ENCODE measurements at places on chromosomes 2 and 18.

- no peak for DNase-seq
These were observed 59.6 kb upstream of the LINC00305 start for GRCh38 chr18:64208516-64208915.

GRCh38 chr2:224952936-224953657 lies 89.2 kb downstream of the DOCK10 start:
- DNase-seq = no peak

GRCh38 chr2:160375802-160376469 lies 117.7 kb downstream of the RBMS1 start:
- DNase-seq = no peak

GRCh38 chr2:165568361-165568760 lies 98.9 kb downstream of the CSRNP3 start:
- no peak for DNase-seq

- no peak for DNase-seq
These were observed 14.6 kb downstream of the TMSB10 start for GRCh38 chr2:84919885-84920580.

DNA sequence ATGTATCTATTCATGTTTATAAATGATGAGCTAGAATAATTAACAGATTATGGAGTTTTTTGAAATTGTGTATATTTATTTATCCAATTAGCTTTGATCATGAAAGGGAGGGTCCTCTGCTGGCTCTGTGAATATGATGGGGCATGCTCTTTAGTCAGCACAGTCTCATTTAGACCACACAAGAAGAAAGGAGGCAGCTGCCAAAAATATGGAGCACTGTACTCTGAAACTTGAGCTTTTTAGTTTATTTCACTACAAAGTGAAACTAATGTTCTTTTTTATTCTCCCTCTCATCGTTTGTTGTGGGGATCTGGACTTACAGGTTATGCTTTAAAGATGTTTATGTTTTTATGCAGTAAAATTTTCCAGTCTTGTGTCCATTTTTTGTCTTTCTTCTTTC lies 266.9 kb upstream of the GULP1 start:
- no peak for DNase-seq

- DNase-seq = no peak
These were observed 33.3 kb downstream of the ANTXR1 start for GRCh38 chr2:69046221-69046662.

- no peak for DNase-seq
These were observed 46.5 kb downstream of the UNC50 start for GRCh38 chr2:98654699-98655495.

DNA sequence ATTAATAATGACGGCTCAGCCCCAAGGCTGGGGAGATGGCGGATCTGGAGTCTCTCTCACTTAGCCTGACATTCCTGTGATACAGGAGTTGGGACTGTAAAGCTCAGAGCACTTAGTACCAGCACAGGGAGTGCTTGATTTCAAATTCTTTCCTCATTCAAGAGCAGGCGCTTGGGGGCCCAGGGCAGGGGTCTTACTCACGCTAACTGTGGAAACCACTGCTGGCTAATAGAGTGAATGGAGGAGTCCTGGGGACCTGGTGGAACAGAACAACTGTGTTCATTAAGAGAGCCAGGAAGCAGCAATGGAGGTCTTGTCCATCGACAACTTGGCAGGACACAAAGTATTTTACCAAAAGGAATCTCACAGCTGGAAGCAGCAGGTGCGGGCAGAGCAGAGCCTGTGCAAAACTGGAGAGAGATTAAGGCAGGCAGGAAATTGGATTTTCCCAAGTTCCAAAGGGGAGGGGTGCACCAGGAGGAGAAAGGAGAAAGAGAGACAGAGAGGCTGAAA lies 358.9 kb downstream of the TNS1 start:
- DNase-seq = no peak

DNA sequence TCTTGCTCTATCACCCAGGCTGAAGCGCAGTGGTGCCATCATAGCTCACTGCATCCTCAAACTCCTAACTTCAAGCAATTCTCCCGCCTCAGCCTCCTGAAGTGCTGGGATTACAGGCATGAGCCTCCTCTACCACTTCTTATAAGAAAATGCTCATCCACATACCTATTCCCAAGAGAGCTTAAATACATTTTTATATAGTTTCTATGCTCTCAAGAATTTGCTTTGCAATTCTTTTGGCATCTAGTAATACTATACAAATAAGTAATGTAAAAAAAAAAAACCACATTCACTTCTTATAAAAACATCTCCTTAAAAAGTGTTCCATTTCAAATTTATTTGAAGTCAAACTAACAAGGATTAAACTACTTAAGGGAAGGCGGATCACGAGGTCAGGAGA lies 197.3 kb downstream of the DNAH7 start:
- DNase-seq = no peak

GRCh38 chr2:237996021-237996593 lies 29.3 kb downstream of the UBE2F start:
- DNase-seq = no peak

DNA sequence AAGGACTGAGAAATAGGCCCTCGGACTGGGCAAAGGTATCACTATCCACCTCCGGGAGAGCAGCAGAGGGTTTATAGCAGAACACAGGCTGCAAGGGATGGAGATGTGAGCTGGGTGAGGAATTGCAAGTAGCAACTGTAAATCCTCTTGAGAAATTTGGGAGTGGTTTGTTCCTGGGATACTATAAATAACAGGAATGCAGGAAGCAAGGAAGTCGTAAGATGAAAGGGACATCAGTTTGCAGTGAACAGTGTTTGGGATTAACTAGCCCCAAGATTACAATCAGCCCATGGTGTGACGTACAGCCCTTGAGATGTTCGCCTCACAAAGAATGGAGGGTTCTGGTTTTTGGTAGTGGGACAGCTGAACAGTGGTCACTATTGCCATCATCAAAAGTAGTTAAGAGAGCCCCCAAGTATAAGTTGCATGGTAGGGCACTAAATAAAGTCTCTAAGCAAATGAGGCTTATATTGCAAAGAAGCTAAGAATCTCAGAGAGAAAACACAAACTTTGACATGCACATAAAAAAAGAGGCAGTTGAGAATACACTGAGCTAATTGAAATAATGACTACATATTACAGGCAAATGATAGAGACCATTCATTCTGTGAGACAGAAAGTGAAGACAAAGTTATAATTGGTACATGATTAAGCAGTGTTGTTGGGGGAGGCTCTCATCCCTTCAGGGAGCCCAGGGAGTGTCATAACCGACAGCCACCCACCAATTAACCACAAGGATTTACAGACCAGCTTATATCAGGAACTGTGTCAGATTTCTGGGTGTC lies 362.5 kb upstream of the ACVR2A start:
- DNase-seq = no peak

GRCh38 chr2:68743531-68743930 lies 8.9 kb downstream of the ARHGAP25 start:
- no peak for DNase-seq

DNA sequence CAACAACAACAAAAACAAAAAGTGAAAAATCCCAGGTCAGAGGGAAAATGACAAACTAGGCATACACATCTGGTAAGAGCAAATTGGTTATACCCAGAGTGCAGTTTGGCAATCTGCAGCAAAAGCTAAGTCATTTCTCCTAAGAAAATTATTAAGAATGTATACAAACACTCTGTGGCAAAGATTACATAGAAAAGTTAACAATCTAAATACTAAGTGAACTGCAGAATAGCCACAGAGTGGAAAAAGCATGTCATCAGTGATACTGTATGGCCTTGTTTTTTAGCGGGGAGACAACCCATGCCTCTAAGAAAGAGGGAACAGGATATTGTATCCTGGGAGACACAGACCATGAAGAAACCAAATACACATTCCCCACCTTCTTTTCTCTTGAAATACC lies 136.0 kb upstream of the ITGB6 start:
- DNase-seq = no peak
